Stromal cell of bone marrow (primary cell): ENCODE measurements at places on chromosomes 1 and 21.

GRCh38 chr1:216453777-216454176 lies 30.5 kb upstream of the USH2A start:
- DNase-seq = no peak

- peak; percentile 57 for DNase-seq
These were observed 70.3 kb downstream of the KIF1B start for GRCh38 chr1:10280439-10281350.

GRCh38 chr1:2098839-2099785 lies 48.9 kb downstream of the PRKCZ start:
- DNase-seq = no peak

- no peak for DNase-seq
These were observed 695.3 kb downstream of the PTPRU start for GRCh38 chr1:29931477-29932175.

DNA sequence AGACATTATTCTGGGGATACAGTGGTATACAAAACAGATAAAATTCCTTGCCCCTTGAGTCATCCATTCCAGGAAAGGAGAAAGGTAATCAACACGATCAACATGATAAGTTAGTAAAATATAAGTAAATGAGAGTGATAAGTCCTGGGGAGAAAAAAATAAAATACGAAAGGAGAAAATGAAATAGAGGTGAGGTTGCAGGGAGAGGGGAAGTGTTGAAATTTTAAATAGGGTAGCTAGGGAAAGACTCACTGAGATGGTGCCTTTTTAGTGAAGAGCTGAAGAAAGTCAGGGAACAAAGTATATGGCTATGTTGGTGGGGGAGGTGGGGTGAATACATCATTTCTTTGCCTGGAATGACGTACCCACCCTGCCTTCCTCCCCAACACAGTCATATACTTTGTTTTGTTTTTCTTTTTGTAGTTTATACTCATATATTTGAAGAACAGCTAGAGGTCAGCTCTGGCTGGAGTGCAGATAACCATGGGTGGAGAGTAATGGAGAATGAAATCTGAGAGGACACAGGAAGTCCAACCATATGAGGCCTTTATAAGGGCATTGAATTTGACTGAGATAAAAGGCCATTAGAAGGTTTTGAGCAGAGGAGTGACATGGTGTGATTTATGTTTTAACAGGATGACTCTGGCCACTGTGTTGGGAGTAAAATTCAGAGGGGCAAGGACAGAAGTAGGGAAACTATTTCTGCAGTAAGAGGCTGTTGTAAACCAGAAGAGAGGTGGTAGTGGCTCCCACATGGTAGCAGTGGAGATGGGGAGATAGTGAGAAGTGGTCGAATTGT lies 54.8 kb downstream of the OSBPL9 start:
- DNase-seq = no peak

DNA sequence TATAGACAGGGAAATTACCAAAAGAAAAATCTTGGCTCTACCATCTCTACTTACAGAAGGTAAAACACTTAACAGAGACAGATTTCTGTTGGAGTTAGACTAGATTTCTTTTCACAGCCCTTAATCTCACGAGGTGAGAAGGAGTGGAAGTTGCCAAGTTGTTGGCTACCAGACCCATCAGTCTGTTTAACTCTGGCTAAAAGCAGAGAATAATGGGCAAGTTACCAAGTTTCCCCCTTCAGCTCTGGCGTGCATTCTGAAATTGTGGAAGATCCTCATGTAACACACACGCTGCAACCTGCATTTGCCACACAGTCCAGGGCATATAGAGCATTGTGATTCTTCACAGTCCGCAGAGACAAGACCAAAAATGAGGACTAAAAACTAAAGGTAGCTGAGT lies 49.3 kb downstream of the STX6 start:
- DNase-seq = no peak

GRCh38 chr1:96538111-96538641 lies 183.4 kb upstream of the PTBP2 start:
- no peak for DNase-seq
